CD4-positive, alpha-beta T cell treated with Interleukin-2 at 100 ng/mL for 4 hours (primary cell): ENCODE measurements at places on chromosomes 4 and X.

GRCh38 chrX:139909712-139910111, 23.1 kb downstream of the ATP11C start:
- no peak for DNase-seq

DNA sequence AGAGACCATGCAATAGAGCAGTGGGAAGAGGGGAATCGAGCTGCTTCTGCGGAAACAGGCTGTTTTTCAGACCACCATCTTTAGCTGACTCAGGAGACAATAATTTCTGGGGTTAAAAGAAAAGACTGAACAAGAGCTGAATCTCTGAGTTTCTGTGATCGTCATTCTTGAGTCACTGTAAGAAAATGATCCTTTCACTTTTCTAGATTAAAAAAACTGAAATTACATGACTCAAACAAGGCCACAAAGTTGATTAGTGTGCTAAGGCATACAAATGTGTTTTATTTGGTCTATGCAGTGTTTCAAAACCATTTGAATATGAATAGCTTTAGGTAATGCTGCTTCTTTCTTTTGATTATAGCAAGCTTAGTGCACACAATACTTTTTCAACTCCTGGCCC, 194.4 kb upstream of the RPL34 start:
- DNase-seq: no peak

DNA sequence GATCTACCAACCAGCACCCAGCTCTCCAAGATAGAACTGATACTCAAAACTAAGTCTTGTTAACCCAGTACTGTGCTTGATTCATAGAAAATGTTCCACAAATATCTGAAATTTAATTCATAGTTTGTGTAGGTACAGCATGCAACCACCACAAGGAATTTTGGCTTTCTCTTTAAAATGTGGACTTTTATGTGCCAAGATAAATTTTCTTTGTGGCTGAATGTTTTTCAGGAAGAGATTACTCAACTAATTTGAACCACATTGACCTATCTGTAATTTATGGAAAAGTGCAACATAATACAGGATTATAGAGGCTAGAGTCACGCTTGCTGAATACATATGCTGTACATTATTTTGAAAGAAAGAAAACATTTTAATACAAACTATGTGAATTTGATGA, 730.8 kb downstream of the IL1RAPL1 start:
- DNase-seq: no peak

DNA sequence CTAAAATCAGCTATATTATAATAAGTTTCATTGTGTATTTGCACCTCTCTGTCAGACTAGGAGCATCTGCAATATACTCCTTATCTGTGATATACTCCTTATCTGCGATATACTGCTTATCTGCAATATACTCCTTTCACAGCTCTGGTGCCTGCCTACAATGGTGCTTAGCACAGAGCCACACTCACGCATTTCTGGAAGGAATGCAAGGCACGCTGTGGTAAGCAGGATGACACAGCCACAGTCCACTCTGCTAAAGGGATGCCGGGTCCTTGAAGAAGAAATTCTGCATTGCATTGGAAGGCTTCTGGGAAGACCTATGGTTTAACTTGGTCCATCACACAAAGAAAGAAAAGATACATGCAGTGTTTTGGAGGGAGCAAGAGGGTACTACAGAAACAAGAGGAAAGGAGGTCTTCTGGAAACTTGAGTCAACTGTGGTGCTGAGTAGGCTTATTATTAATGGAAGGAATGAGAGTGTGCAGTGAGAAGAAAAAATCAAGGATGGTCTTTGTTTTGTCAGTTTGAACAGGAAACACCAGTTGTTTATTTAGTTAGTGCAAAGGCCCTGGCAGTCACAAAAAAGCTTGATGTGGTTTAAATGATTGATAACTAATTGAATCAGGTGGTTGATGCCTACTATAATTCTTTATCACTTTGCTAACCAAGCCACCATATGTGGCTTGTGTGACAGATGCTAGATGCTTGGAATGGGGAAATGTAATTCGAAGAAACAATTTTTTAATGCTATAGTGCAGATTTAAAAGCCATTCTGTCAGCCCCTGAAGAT, 342.3 kb downstream of the GRXCR1 start:
- no peak for DNase-seq

- DNase-seq: no peak
Observed at GRCh38 chr4:148827781-148828180, 385.6 kb upstream of the NR3C2 start.

DNA sequence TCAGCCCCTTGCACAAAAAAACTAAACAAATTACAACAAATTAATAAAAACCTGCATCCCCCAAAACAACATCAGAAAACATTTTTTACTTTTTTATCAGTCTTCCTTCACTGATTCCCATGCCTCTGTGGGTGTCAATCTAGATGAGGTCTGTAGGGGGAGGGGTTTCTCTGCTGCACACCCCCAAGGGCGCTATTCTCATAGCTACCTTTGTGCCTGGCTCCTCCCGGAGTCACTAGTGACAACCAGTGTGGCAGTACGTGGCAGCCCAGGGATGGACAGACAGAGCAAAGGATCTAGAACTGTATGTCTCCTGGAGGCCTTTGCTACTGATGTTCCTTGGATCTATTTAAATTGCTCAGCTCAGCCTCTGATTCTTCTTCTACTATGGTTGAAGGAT, 228.1 kb upstream of the ANXA3 start:
- DNase-seq: no peak

DNA sequence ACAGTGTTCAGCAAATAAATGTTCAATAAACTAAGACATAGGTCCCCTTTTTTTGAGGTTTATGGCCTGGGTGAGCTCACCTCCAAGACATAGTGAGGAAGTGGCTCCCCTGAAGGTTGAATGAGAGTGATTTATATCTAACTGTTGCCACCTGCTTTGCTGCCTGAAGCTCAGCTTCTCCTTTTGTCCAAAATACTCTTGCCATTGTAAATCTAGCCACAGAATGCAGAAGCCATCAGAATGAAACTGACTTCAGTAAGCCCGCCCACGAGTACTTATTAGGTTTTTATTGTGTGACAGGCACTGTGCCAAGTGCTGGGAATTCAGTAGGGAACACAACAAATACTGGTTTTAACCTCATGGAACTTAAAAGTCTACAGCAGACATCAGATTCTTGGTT, 18.0 kb downstream of the SPINK2 start:
- no peak for DNase-seq

- DNase-seq: no peak
Observed at GRCh38 chr4:10008609-10009005, 12.7 kb downstream of the SLC2A9 start.

DNA sequence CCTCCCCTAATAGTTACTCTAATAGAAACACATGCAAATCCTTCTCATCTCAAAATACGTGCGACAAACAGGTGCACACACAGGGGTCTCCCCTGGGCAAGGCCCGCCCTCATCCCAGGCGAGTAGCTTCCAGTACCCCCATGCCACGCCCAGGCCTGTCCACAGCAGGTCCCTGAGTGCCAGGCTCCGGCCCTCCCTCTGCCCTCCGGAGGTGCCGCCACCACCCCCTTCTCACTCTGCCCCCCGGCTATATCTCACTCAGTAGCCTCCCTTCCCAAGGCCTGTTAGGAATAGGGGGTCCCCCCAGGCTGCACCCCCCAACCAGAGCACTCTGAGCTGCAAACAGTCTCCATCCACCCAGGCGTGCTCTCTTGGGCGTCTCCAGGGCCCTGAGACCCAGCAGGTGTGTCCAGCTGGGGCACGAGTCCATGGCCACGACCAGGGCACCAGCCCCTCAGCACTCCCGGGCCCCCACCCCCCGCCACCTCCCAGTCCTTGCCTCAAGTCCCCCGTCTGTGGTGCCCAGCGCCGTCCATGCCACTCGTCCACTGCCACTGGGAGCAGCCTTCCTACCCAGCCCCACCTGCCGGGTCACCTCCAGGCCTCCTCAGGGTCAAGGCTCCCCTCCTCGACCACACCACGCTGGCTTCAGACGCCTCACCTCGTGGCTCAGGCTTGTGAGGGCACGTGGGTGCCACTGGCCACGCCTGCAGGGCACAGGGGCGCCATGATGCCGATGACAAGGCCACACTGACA, 41.7 kb downstream of the FAM53A start:
- DNase-seq: no peak

DNA sequence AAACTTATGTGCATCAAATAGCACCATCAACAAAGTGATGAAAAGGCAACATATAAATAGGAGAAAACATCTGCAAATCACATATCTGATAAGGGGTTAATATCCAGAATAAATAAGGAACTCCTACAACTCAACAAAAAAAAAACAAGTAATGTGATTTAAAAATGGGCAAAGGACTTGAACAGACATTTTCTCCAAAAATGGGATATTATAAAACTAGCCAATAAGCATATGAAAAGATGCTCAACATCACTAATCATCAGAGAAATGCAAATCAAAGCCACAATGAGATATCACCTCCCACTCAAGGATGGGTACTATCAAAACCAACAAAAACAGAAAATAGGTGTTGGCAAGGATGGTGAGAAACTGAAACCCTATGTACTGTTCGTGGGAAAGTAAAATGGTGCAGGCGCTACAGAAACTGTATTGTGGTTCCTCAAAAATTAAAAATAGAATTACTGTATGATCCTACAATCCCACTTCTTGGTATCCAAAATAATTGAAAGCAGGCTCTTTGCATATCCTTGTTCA, 2.4 kb downstream of the DNAJB14 start:
- DNase-seq: peak; percentile 17

- no peak for DNase-seq
Observed at GRCh38 chr4:8108991-8109390, 49.6 kb downstream of the ABLIM2 start.

GRCh38 chr4:123300222-123301039, 96.2 kb upstream of the SPRY1 start:
- DNase-seq: no peak

DNA sequence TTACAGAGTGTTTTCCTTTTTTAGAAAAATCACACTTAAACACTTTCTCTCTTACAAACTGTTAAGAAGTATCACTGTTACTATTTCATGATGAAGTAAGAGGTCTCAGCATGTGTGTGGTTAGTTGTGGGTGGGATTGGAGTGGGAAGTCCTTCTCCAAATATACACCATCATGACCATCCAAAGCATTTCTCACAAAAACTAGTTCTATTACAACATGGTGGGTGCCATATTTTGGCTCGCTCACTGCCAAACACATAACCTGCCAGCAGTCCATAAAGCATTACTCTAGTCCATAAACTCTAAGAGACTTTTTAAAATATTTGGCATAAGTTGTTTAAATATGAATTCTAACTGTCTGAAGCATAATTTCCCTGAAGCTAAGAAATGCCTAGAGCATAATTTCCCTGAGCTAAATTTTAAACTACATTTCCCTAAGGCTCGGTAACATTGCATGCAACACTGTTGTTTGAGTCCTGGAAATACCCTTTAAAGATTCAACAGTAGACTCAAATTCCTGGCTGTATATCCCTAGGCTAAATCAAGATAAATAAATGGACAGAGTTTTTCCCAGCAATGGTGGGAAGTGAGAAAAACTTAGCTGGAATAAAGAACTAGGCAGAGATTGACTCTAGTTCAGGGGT, 415.0 kb upstream of the INTU start:
- DNase-seq: no peak

- DNase-seq: no peak
Observed at GRCh38 chr4:143207555-143207954, 22.8 kb downstream of the USP38 start.

DNA sequence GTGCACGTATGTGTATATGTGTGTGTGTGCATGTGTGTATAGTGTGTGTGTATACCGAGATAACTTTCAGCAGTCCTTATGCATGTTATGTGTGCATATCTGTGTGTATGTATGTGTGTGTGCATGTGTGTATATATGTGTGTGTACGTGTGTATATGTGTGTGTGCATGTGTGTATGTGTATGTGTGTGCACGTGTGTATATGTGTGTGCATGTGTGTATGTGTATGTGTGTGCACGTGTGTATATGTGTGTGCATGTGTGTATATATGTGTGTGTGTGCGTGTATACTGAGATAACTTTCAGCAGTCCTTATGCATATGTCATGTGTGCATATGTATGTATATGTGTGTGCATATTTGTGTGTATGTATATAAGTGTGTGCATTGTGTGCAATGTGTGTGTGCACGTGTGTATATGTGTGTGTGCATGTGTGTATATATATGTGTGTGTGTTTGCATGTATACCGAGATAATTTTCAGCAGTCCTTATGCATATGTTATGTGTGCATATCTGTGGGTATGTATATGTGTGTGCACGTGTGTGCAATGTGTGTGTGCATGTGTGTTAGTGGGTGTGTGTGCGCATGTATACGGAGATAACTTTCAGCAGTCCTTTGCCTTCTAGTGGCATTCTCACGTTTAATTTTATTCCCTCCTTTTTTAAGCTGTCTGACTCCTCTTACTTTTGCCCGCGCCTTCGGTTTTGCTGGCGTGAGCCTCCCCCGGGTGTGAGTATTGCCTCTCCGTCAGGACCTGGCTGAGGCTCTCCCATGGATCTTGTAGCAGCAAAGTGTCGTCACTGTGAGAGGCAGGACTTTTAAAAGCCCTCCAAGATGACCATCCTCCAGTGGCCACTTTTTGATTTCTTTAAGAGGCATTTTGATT, 99.6 kb upstream of the SHOX start:
- DNase-seq: no peak

- DNase-seq: no peak
Observed at GRCh38 chr4:56261027-56261426, 126.3 kb downstream of the AASDH start.

GRCh38 chrX:125248931-125249330, 70.7 kb upstream of the TEX13C start:
- DNase-seq: no peak

DNA sequence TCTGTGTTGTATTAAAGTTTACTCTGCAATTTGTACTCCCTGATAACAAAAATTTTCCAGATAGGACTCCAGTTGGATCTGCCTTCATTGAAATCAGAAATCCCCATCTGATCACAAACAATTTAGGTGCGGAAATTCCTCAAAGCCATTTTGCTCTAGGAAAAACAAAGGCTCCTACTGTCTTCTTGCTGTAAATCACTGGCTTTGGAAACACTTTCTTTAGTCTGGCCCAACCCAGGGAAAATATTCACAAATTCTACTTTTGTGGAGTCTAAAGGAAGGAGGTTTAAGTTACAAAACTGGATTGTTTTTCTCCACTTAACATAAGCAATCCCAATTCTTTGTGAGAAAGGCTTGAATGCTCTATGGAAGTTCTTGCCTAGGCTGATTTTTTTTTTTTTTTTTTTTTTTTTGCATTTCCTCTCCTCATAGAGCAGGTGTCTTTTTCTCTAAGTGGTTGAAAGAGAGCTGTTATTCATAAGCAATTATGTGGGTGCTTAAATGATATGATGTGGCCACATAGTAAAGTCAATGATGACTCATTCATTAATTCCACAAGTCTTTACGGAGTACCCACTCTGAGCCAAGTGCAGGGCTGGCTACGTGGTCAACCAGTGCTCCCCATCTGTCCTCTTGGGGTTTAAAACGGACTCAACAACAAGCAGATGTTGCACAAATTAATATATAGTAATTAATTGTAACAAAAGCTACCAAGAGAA, 261.4 kb downstream of the LDB2 start:
- no peak for DNase-seq

- no peak for DNase-seq
Observed at GRCh38 chr4:58515226-58515625, 1405.0 kb upstream of the IGFBP7 start.

GRCh38 chrX:35919536-35920309, at the start of gene CFAP47:
CFAP47 (plus strand) TSS chrX:35919734; CDS start chrX:35919800, 66 bp downstream.
- DNase-seq: no peak

DNA sequence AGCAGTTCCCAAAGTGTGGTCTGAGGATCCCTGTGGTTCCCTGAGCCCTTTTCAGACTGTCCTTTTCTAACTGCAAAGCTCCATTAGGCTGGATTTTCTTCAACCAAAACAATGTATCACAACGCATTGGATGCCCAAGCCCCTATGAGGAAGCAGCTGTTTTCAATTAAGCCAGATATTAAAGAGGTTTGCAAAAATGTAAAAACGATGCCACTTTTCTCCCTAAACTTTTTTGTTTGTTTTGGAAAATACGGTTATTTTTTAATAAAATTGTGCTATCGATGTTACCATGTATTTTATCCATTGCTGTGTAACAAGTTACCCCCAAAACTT, 170.4 kb upstream of the BCOR start:
- no peak for DNase-seq
